NCI-H1694 treated with DMSO at 0.1 percent for 48 hours (cell line): ENCODE measurements at places on chromosomes 13 and 19.

- DNase-seq: peak; percentile 7
Measured at GRCh38 chr19:44694184-44694579, 4.8 kb upstream of the CEACAM16 start.

DNA sequence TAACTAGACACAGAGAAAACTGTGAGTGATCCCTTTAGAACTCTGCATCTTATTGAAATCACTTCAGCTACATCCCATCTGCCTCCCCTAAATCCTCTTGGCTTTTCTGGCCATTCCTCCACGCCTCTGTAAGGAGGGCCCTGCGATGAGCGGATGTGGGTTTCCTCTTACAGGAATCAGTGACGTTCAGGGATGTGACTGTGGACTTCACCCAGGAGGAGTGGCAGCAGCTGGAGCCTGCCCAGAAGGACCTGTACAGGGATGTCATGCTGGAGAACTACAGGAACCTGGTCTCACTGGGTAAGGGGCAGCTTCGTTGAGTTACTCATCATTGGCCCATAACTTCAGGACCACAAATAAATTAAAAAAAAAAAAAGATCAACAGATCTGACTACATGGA, 18.5 kb downstream of the ZNF71 start:
- no peak for DNase-seq

- no peak for DNase-seq
Measured at GRCh38 chr13:61148691-61149315, 266.8 kb downstream of the PCDH20 start.

DNA sequence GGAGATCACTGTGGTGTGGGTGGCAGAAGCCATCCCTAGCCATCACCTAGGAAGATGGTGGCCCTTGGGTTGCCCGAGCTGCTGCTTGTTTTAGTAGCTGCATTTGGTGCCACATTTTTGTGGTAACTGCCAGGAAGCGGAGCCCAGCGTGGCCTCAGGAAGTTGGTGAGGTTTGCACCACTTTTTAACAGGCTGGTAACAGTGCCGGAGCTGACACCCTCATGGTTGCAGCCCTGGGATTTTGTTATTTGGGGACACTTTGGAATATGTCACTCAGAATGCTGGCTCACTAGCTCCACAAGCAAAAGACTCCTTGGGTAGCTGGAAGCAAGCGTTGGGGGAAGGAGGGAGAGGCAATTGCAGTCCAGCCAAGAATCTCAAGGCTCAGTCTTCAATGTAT, 22.1 kb downstream of the ACTN4 start:
- no peak for DNase-seq

DNA sequence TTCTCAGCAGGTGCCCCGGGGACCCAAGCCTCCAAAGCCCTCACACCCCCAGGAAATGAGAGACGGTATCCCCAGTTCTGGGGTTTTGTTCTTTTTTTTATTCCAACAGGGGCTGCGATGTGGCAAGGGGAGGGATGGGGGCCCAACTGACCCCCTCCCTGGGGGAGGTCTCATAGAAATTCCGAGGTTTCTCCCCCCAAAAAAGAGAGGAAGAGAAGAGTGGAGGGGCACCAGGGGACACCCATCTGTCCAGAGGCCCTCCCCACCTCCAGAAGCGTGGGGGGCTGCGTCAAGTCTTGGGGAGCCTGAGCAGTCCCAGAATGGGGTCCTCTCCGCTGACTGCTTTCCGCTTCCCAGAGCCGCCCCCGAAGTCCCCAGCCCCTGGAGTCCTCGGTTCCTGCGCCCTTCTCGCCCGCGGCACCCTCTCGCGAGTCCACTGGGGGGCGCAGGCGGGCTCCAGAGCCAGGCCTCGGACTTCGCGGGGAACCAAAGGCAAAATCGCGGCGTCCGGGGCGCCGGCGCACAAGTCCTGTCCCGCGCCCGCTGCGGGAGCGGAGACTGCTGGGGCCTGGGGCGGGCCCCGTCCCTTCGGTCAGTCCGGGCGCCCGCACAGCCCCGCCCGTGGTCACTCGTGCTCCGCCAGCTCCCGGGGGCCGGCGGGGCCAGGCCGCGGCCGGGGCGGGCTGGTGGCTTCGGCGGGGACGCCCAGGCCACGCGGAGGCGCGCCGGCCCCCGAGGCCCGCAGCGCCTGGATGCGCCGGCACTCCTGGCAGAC, 4.4 kb upstream of the ATP1A3 start:
- peak; percentile 37 for DNase-seq

DNA sequence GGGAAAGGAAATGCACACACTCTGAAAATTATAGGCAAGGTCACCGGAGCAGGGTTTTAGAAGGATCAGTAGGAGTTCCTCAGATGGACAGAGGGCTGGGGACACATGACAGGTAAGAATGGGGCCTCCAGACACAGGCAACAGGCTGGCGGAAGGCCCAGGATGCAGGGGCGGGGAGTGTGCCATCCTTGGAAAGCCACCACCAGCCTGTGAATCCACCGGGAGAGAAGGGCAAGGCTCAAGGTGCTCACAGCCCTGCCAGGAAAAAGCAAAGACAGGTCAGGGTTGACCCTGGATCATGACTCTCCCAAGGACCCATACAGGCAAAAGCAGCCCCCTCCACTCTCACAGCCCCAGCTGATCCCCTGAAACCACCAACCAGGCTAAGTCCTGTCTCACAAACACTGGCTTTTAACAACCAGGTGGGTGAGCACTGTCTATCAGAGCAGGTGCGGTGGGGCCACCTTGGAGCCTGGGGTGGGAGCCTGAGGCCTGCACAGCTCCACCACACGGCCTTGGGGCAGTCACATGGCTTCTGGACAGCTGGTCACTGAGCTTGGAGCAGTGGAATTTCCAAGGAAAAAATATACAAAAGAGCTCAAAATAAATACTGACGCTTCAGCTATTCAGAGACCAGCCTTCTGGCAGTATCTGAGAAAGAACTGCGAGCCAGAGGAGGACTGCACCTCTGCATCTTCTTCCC, 35.2 kb upstream of the ISYNA1 start:
- no peak for DNase-seq

DNA sequence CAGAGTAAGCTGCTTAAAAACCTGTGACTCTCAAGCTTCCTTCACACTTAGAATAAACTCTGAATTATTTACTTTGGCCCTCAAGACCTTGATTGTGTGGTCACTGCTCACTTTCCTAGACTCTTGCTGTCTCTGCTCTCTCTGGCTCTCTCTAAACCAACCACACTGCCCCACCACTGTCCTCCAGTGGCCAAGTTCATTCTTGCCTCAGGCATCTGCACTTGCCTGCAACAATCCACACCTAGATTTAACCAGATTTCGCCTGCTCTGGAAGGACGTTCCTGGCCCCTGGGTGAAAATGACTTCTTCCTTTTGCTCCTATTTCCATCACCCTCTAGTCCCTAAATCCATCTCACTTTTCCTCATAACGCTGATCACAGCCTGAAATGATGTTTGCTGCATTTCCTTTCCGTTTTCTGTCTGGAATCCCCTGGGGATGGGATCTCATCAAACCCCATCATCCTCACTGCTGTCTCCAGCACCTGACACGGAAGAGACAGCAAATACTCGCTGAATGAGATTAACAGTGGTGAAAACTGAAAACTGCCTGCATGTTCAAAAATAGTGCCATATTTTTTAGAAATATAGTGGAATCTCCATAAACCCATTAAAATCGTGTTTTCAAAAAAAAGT, 232.6 kb downstream of the UQCRFS1 start:
- DNase-seq: no peak

DNA sequence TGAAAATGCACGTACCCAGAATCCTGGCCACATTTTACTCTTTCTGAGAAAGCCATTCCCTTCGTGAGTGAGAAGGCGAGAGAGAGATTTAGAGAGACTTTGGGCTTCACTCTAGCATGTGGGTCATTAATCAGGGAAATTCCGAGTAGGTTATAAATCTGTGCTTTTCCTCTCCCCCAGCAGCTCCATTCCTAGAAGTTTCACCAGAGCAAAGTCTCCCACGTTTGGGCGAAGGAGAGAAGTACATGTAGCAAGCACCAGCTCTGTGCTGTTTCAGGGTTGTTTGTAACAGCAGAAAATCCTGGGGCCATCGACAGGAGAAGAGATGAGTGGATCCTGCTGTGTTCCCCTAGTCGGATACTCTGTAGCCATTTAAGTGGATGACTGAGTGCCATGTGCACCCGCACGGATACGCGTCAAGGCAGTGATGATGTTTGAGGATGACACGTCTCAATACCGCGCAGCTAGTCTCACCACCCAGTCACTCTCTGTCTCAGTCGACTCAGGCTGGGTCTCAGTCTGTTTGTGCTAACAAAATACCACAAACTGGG, 131.8 kb upstream of the PEG3 start:
- no peak for DNase-seq
